ENCODE measurements at places on chromosomes 6 and 20. TPM values are rescaled to one million over a fixed set of nuclear protein-coding genes. Genes with fewer than 3 reads are reported as not detected.

WFDC12 gene
- total RNA-seq, result not detected

CAPN11 gene
- total RNA-seq, result not detected

ERGIC3 gene
- 204 TPM for total RNA-seq

EEF1A2 gene
- 214 TPM for total RNA-seq

FKBP5 gene
- 3.1 TPM for total RNA-seq

BHLHE23 gene
- total RNA-seq, result not detected

ABHD16B gene
- total RNA-seq, result not detected

TAAR8 gene
- not detected for total RNA-seq

NNAT gene
- total RNA-seq, result 251 TPM

HEY2 gene
- total RNA-seq, result 0.62 TPM

TMEM244 gene
- total RNA-seq, result 1.4 TPM

CBLN4 gene
- total RNA-seq, result 1.9 TPM

FAM184A gene
- 37.3 TPM for total RNA-seq

LY6G6F gene
- not detected for total RNA-seq

COL9A3 gene
- 37.1 TPM for total RNA-seq

PPP1R3G gene
- 1.2 TPM for total RNA-seq

NOTCH4 gene
- 5.0 TPM for total RNA-seq

BACH2 gene
- total RNA-seq, result 65.4 TPM

NKX2-2 gene
- total RNA-seq, result 0.31 TPM

TRAPPC3L gene
- not detected for total RNA-seq

PRRT1 gene
- 0.78 TPM for total RNA-seq

RIMS4 gene
- 77.5 TPM for total RNA-seq

RSPH9 gene
- 6.2 TPM for total RNA-seq

DLL1 gene
- 11.9 TPM for total RNA-seq

Data from occipital lobe (tissue), 3 donors.